ENCODE measurements at places on chromosomes 4 and X.

GRCh38 chr4:156992943-156993342, 21.3 kb upstream of the PDGFC start:
- no peak for DNase-seq

GRCh38 chr4:98260047-98260578, 1.1 kb upstream of the RAP1GDS1 start:
- peak; percentile 47 for DNase-seq

- no peak for DNase-seq
Measured at GRCh38 chr4:52846502-52846901, 15.6 kb upstream of the RASL11B start.

DNA sequence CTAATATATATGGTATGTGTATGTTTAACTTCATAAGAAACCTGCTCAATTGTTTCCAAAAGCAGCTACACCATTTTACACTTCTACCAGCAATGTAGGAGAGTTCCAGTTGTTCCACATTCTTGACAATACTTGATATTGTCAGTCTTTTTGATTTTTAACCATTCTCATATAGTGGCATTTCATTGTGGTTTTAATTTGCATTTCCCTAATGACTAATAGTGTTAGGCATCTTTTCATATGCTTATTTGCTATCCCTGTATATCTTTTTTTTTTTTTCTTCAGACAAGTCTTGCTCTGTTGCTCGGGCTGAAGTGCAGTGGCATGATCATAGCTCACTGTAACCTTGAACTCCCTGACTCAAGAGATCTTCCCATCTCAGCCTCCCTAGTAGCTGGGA, 58.2 kb upstream of the TRIM2 start:
- DNase-seq, result no peak

DNA sequence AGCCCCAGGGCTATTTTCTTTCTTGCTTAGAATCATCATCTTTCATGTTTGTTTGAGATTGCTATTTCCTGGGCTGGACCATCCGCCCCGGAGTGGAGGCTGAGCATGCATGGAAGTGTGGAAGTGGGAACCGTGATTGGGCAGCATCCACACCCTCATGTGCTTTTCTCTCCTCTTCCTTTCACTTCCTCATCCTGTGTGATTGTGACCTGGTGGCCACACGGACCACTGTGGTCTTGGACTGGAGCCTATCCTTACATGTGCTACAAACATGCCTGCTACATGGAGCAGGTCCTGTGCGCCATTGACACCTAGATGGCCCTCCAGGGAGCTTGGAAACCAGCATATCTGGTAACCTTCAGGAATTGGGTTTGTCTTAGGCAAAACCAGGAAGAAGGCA, 175.9 kb upstream of the LCORL start:
- DNase-seq, result no peak

- no peak for DNase-seq
Measured at GRCh38 chr4:73902038-73902637, 32.9 kb downstream of the CXCL1 start.

DNA sequence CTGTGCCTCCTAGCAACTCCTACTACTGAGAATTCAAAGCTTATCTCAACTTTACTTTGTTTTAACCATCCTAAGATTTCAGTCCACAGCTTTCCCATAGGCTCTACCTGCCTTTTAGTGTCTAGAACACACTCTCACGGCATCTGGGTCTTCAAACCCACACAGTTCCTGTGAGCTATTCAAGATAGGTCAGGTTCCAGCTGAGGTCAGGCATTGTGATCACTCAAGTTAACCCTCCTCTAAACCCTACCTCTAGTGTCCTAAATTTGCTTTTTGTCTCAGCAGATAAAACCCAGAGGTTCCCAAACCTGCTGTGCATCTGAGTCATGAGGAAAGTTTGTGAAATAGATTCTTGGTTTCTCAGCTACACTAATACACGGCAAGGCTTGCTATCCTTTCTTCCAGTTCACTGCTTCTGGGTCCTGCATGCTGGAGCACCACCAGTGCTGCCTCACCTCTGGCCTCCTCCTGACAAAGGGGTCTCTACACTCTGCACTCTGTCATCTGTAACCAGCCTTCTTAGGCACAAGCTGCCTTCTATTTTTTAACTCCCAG, 324.6 kb upstream of the MAGEB2 start:
- DNase-seq, result no peak

- no peak for DNase-seq
Measured at GRCh38 chrX:118682258-118683014, 45.0 kb upstream of the IL13RA1 start.

DNA sequence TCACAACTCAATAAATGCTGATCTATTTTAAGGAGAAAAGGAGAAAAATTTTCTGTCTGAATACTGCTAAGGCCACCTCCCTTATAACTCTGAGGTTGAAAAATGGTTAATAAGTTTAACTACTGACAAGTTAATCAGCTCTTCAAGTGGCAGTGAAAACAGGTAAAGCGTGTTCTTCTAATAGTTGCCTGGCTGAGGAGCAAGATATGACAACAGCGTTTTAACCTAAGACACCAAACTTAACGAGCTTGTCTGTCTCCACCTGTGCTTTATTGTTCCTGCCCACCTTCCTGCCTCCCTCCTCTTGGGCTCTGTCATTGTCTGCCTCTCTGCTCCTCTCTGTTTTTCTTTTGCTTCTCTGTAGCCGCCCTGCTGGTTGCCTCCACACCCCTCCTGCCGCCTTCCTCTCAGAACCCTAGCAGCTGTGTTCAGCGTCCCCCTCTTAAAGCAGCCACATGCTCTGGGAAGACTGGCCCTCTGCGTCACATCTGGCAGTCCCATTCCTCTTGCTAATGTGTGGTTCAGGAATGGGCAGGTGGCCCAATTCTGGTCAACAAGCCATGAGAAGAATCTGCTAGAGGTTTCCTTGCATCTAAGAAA, 4.3 kb upstream of the TSPAN5 start:
- DNase-seq, result no peak

- no peak for DNase-seq
Measured at GRCh38 chrX:45006002-45006800, 133.2 kb downstream of the KDM6A start.

GRCh38 chr4:53730031-53730805, 138.9 kb upstream of the LNX1 start:
- DNase-seq, result peak; percentile 17

- DNase-seq, result peak; percentile 60
Measured at GRCh38 chr4:32485956-32486355, 1765.8 kb downstream of the PCDH7 start.

DNA sequence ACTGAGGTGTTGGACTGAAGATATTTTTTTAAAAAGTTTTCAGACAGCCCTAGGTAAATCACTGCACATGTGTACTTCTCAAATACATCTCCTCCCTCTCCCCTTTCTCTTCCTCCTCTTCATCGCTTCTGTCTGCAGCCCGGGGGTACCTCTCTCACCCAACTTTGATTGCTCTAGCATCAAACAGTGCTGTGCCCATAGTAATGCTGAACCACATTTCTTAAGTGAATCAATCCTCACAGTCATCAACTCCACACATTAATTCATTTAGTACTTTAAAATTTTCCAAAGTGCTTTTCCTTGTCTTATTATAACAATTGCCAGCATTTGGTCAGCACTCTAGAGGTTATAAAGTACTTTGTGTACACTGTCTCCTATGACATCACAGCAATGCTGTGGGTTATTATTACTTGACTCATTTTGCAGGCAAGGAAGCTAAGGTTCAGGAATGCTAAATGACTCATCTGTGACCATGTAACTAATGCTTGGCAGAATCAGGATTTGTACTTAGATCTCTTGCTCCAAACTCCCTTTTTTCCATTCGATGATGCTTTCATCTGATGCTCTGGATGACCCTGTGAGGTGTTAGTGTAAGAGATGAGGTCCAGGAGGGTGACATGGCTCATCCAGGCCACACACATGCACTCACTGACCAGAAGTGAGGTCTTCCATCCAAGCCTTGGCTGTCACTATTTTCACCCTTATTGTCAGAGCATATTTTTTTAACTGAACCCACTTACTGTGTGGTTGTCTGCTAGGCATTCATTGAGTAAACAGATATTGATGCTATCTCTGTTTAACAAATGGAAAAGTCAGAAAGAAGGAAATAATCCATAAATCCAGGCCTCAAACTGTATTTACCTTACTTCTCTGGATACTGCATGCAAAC, 58.8 kb downstream of the RHOH start:
- no peak for DNase-seq

- no peak for DNase-seq
Measured at GRCh38 chr4:165506849-165507248, 128.0 kb downstream of the CPE start.

GRCh38 chrX:38206542-38206941, 14.1 kb downstream of the SRPX start:
- DNase-seq, result peak; percentile 51

DNA sequence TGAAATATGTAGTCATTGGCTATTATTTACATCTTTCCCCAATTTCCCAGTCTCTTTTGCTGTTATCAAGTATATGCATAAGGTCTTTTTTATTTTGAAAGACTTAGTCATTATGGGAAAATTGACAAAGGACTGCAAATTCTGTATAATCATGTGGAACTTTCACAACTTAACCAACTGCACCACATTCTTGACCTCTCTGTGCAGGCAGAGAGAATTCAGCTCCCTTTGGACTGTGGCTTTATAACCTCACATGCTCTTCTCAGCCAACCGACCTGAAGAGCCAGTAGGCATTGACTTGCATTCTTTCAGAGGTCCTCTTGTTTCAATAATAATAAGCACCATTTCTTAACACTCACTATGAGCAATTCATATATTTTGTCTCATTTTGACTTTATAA, 66.9 kb downstream of the ANXA3 start:
- no peak for DNase-seq

- peak; percentile 87 for DNase-seq
Measured at GRCh38 chr4:114694770-114695169, 96.2 kb downstream of the UGT8 start.

DNA sequence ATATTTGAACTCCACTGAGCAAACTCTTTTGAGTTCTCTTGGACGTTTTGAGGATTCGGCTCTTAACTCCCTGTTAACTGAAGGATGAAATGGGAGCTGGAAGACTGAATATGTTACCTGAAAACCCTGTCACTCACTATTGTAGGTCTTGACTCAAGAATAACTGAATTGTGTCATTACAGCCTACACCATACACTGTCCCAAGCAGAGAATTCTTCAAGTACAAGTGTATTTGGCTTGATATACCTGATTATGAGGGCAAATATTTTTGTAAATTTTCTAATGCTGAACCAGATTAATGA, 276.1 kb downstream of the CFAP299 start:
- no peak for DNase-seq

DNA sequence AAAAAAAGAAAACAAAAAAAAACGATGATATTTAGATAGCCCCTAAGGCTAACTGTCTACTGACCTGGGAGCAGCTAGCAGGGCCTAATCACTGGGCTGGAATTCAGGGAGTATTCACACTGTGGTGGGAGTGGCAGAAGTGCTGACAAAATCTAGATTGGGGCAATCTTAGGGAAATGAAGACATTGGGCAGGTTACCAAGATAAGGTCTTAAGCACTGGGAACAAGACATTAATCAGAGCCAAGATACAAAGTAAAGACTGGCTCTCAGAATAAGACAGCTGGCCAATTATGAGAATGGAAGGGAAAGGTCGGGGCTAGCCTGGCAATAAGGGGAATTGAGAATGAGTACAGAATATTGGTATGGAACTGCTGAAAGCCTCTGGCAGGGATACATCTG, 100.2 kb upstream of the GRIA3 start:
- DNase-seq, result no peak

- DNase-seq, result no peak
Measured at GRCh38 chrX:148774276-148774675, 273.9 kb downstream of the AFF2 start.

DNA sequence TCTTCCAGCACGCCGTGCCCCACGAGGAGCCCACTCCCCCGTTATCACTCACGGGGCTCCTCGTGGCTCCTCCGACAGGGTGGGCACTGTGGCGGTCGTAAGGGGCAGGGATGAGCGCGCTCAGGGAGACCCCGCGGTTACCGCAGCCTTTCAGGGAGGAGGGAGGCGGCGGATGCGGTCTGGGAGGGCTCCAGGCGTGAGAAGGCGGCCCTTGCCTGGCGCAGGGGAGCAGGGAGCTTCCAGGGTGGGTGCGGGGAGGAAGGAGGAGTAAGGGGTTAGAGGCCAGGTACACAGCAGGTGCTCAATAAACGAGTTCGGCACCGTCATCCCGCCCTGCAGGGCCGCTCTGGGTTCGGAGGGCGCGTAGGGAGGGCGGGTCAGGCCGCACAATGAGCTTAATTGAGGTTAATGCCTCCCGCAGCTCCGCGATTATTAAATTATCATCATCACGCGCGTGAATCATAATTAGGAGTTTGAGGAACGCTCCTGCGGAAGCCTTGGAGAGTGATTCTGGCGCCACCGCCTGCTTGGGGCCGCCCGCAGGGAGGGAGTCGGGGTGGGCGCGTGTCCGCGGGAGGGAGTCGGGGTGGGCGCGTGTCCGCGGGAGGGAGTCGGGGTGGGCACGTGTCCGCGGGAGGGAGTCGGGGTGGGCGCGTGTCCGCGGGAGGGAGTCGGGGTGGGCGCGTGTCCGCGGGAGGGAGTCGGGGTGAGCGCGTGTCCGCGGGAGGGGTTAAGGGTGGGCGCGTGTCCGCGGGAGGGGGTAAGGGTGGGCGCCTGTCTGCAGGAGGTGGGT, 7.6 kb upstream of the NKX1-1 start:
- no peak for DNase-seq

GRCh38 chr4:169251291-169252235, 19.2 kb downstream of the SH3RF1 start:
- peak; percentile 85 for DNase-seq

DNA sequence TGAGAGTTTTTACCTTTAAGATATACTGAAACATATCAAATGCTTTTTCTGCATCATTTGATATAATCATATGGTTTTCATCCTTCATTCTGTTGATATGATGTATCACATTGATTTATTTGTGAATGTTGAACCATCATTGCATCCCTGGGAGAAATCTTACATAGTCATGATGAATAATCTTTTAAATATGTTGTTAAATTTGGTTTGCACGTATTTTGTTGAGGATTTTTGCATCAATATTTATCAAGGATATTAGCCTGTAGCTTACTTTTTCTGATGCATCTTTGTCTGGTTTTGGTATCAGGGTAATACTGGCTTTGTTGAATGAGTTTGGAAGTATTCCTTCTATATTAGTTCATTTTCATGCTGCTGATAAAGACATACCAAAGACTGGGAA, 541.4 kb downstream of the TLL1 start:
- DNase-seq, result no peak
